ENCODE measurements at places on chromosomes 4 and X.

- no peak for DNase-seq
These were observed 86.2 kb downstream of the MAMLD1 start for GRCh38 chrX:150449313-150449712.

DNA sequence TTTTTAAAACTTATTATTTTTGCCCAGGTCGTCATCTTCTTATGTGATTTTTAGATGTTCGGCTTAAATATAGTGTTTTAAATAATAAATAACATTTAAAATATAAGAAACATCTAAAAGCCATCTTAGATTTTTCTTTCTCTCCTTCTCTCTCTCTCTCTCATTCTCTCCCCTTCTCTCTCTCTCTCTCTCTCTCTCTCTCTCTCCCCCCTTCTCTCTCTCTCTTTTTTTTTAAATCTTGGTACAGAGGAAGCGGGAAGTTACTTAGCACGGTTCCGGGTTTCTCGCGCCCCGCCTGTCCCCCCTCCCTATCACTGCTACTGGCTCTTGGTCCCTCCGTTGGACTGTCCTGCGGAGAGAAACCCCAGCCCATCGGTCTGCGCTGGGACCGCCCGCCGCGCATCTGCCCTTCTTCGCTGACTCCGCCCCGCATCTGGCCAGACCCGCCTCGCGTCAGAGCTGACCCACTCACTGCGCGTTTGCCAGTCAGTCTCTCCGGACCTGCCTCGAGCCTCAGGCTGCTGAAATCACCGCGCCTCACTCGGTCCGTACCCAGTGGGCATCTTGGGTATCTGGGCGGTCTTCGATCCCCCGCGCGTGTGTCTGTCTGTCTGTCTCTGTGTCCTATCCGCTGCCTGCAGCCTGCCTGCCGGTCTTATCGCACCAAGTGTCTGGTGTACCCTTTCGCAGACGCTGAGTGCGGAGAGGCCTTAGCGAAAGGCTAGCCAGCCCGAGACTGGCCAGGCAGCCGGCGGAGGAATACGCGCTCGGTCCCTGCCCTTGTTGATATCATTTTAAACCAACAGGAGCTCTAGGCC lies at the start of gene PABPC5:
TSS of gene PABPC5 (plus strand) at position 489 of the 818 bp plus-strand sequence. CDS start 739 bp downstream, outside the sequence.
- DNase-seq, result no peak

DNA sequence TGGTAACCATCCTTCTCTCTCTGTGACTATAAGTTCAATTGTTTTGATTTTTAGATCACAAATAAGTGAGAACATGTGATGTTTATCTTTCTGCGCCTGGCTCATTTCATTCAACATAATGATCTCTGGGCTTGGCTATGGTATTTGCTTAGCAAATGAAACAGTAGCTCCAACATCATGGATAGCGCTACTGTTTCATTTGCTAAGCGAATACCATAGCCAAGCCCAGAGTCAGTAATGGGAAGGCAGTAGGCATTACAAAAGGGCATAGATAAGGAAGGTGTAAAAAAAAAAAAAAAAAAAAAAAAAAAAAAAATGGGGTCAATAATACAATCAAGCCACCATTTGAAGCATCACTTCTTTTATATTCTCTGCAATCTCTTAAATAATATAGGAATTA lies 469.0 kb upstream of the ATOH1 start:
- no peak for DNase-seq

GRCh38 chr4:67909905-67910584 lies 26.2 kb upstream of the TMPRSS11D start:
- DNase-seq, result no peak

- DNase-seq, result no peak
These were observed 852 bp downstream of the MAGEH1 start for GRCh38 chrX:55452833-55453124.

DNA sequence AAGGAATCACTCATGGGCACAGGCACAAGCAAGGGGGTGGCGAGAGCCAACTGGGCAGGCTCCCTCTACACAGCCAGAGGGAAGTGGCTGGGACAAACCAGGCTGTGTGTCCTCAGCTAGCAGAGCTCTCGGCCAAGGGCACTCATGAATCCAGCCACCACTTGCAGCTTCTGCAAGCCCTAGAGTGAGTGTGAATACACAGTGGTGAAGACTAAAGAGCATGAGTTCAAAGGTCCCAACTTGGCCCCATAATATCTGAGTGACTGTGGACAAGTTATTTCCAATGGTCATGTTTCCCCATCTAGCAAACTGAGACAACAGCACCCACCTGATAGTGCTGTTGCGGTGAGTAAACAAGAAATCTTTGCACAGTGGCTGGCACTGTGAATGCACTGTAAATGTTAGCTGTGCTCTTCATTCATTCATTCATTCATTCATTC lies 51.7 kb downstream of the ADGRG2 start:
- DNase-seq, result no peak

GRCh38 chr4:88063634-88064296 lies 56.3 kb downstream of the PKD2 start:
- no peak for DNase-seq

DNA sequence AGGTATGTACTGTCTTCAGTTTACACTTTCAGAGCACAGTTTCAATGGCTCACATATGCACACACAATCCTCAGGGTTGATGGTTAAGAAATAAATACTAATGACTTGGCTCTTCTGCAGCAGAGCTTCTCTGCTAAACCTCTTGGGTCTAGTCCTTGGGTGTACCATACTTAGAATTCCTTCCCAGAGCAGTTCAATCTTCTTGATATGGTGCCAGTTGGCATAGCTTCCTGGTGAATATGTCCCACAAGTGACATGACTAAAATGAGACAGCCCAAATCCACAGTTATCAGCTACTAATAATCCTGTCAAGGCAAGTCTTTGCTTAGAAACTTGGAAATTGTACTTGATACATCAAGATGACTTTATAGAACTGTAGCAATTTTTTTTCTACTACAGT lies 654.4 kb downstream of the IQCM start:
- no peak for DNase-seq

DNA sequence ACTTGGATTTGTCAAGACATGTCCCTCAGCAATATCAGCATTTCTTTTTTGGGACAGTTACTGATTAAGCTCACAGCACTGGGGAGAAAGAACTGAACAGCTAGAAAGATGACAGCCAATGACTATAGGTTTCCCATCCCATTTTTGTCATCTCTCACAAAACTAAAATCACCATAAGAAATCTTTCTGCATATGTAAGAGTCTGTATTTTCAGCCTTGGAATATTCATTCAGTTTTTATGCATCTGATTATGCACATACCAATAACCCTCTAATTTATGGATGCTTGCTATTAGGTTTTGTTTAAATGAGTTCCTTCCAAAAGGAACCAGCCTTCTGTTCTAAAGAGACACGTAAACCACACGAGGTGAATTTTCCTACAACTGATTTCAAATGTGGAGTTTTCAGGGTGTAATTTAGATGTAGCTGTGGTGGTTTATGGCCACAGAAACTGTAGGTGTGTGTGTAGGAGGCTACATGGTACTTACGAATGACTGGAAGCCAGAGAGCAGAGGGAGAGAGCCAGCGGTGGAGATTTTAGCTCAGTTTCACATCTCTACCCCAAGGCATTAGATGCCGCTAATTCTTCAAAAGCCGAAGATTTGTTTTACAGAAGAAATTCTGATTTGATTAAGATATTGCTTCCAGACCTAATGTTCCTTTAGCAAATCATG lies 55.3 kb downstream of the AFF2 start:
- DNase-seq, result no peak

DNA sequence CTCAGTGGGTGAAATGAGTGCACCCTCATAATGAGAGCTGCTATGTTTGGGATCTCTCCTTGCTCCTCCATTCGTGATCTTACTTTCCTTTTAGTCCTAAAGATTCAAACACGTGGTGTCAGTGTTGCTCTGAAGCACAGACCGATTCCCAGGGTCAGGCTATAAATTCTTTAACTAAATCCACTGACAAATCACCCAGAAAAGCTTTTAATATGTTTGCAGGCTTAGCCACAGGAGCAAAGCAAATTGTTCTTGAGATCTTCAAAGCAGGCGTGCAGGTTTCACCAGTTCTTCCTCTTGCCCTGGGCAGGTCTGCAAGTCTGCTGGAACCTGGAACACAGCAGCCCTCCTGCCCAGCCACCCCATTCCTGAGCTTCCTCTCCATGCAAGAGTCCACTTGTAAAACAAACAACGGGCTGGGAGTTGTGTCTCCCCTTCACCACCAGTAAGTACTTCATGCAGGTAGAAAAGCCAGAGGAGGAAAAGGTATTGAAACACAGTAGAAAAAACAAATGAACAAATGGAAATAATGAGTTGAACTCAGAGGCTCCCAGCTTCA lies 70.1 kb upstream of the ENPP6 start:
- no peak for DNase-seq

All from stimulated activated CD4-positive, alpha-beta T cell treated with anti-CD3 and anti-CD28 coated beads, TNF-alpha, amount 100 ng/mL, for 1 hour (primary cell).